ENCODE measurements at places on chromosomes 3 and 15.

DNA sequence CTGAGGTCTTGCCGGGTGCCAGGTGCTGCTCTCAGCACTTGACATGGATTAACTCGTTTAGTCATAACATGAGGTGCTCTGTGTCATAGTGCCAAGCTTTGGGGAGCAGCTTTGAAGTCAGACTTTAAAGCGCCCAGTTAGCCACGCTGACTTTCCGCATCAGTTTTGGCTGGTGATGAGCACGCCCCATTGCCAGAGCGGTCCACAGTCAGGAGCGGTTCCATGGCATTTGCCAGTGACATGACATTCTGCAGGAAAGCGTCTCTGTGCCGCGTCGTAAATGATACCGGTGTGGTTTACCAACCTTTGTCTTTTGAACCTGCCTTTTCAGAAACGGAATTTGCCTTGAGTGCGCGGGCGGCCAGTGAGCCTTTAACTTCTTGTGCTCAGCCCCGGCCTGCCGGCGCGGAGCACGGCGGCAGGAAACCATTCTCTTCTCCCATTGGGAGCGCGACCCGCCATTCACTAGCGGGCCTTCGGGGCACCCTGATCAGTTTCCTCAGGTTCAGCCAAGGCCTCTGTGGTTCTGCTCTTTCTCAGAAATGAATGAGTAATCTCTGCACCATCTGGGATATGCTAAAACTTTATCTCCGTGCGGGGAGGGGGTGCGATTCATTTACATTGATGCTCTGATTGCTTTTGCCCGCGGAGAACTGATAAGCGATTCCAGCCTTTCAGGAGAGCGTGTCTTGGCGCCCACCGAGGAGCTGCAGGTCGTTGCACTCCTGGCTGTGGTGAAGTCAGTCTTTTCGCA lies 1.7 kb upstream of the SLC2A2 start:
- no peak for DNase-seq

DNA sequence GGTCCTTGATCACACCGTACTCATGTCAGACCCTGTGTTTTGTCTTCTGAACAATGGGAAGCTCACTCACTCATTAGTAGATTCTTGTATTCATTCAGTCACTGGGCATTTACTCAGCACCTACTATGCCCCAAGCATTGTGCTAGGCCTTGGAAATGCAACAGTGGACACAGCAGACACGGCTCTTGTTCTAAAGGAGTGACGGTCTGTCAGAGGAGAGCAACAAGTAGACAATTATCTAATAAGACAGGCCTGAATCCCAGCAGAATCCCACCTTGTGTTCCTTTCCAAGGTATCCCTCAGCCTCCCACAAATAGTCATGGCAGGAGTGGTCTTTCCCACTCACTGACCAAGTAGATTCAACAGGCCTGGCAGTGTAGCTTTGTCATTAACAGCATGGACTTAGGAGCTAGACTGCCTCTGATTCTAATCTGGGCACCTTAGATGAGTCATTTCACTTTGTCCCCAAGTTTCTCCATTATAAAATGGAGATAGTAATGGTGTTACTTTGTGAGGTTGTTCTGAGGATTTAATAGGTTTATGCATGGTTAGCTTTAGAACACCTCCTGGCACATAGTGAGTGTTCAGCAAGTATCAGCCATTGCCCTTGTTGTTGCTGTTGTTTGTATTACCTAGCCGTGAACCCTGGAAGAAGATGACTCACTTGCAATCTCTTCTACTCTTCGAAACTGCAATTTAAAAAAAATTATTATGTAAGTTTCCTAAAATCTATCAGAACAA lies 69.1 kb downstream of the SSUH2 start:
- DNase-seq: no peak

- DNase-seq: no peak
Measured at GRCh38 chr15:23690450-23690852, 3.3 kb upstream of the NDN start.

- no peak for DNase-seq
Measured at GRCh38 chr15:29815000-29815710, 7.1 kb downstream of the TJP1 start.

- no peak for DNase-seq
Measured at GRCh38 chr3:19485267-19485666, 337.0 kb downstream of the KCNH8 start.

DNA sequence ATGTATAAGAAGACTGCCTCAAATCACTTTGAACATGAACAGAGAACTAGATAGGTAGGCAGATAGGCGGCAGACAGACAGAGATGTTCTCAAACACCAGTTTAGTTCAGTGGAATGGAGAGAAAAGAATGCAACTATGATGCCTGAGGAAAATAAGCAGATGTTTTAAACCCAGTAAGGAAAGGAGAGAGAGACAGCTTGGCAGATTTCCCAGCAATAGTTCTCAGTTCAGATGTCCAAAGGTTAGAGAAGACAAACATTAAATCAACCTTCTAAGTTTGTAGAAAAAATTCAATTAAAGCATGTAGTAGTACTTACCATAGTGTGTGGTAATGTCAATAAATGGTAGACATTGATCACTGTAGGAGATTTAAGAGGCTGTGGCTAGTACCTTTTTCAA lies 209.6 kb upstream of the PFN2 start:
- no peak for DNase-seq

DNA sequence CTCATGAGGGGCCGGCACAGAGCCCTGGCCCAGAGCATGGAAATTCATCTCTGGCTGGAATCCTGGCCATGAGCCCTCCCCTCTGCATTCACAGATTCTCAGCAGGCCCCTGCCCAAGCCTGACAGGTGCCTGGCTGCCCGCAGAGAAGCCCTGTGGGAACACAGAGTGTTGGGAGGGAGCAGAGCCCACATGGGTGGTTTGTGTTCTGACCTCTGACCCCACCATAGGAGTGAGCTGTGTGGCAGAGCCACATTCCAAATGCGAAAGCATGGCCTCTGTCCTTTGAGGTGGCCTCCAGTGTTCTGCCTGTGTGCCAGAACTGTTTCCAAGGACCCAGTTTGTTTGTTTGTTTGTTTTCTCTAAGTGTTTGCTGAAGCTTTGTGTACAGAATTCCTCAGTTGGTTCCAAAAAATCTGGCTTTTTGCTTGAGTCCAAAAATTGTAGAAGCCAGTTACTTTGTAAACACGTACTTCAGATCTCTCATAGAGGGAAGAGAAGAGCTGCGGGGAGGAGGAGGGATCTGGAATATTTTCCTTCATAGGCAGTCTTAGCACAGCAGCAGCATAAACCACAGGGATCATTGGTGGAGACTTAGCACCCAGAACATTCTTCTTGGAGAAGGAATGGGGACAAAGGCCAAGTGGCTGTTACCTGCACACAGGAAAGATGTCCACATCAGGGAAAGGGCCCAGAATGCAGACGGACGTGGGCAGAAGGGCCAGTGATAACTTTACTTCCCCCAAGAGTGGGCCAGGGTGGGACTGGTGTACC lies 36.0 kb downstream of the GRAMD2A start:
- no peak for DNase-seq

- DNase-seq: no peak
Measured at GRCh38 chr3:179613807-179614206, 9.2 kb downstream of the NDUFB5 start.

DNA sequence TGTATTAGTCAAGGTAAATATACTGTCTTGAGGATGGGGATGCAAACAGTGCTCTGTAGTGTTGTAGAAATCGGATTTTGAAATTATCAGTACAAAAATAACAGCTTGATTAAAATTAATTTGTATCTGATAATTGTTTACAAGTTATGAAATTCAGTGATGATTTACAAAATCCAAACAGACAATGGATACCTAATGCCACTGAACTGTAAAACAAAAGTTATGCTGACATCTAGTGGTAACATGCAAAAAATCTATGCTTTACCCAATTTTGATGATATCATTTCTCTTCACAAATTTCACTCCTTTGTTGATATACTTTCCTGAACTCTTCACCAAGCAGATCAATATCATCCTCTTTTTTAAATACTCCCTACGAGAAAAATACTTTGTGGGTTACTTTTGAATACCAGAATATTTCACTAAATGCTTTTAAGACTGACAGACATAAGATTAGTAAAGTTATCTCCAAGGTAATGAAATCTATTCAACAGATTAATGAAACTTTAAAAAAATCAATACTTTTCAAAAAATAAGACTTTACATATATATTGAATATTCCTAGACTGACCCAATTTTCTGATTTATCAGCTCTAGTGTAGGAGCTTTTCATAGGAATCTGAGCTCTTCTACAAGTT lies 36.0 kb downstream of the MNS1 start:
- DNase-seq: no peak

DNA sequence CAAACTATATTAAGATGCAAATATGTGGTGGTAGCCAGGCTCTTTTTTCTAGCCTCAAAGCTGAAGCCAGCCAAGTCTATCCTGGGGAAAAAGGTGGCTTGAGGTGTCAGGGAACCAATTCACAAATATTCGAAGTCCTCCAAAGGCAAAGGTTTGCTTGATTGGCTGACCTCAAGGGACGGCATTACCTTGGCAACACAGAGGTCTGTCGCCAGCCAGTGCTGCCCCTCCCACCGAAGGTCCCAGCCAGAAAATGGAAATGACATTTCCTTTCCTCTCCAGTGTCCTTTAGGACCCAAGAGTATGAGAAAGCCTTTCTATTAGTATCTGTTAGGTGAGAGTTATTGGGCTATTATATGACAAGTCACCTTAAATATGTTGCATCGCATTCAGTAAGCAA lies 96.0 kb upstream of the LIMD1 start:
- no peak for DNase-seq

GRCh38 chr3:191382661-191383060 lies 52.3 kb upstream of the UTS2B start:
- DNase-seq: no peak

DNA sequence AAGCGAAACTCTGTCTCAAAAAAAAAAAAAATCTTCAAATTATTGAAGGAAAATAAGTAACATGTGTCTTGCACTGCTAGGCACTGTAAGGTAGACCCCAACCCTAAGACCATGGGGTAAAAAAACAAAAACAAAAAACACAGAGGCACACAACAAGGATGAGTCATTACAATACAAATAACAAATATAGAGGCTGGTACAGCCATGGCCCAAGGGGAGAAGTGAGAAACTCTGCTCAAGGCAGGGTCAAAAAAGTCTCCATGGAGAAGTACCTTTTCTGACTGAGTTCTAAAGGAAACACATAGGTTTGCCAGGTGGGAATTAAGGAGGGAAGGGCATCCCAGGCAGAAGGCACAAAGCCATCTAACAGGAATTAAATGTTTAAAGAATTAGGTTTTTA lies 54.5 kb downstream of the TOP2B start:
- no peak for DNase-seq

DNA sequence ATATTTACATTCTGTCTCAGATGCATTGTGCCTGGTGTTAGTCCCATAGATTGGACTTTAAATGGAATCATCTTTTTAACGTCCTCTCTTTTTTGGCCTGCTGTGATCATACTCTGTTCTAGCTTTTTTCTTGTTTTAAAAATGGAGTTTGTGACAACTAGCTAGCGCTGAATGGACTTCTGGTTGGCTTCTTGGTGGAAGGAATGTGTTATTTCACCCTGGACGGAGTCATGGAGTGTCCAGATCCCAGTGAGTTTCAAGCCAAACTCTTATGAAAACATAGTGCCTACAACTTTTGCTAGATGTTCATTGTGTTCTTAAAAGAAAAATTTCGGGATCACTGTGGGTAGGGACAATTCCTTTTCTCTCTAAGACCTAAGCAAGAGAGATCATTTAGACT lies 192.6 kb downstream of the TCF12 start:
- no peak for DNase-seq

- DNase-seq: no peak
Measured at GRCh38 chr3:58206406-58207011, 4.3 kb downstream of the DNASE1L3 start.

DNA sequence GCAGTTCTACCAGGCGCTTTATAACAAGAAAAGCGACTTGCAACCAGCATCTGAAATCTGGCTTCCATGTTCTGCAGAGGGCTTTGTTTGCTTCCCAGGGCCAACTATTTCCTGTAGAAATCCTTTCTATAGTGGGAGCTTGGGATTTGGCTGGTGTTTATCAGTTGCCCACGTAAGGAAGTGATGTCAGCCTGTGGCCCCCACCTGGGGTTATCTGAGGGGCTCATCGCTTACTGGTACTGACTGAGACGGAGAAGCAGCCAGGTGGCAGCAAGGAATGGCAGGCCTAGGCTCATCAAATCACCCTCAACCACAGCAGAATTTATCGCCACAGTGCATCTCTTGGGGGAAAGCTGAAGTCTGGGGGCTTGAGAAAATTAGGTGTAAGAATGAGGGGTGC lies 14.6 kb upstream of the CCR9 start:
- DNase-seq: no peak

- DNase-seq: no peak
Measured at GRCh38 chr15:50304836-50305235, 39.3 kb upstream of the HDC start.

- no peak for DNase-seq
Measured at GRCh38 chr15:66777054-66777453, 75.0 kb downstream of the SMAD6 start.

GRCh38 chr3:18546632-18547031 lies 121.5 kb upstream of the SATB1 start:
- no peak for DNase-seq

DNA sequence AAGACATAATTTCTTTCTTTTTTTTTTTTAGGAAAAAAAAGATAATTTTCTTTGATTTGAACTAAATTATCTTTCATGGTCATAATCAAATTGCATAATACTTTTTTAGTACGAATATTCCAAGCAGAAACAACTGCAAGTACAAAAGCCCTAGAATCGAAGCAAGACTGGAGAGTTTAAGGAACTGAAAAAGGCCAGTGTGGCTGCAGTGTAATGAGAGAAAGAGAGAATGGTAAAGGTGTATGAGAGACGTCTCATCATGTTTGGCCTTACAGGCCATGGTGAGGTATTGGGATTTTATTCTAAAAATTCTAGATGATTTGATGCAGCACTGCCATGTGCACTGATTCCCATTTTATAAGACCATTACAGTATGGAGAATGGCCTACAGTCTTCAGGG lies 180.9 kb downstream of the SUCNR1 start:
- no peak for DNase-seq

DNA sequence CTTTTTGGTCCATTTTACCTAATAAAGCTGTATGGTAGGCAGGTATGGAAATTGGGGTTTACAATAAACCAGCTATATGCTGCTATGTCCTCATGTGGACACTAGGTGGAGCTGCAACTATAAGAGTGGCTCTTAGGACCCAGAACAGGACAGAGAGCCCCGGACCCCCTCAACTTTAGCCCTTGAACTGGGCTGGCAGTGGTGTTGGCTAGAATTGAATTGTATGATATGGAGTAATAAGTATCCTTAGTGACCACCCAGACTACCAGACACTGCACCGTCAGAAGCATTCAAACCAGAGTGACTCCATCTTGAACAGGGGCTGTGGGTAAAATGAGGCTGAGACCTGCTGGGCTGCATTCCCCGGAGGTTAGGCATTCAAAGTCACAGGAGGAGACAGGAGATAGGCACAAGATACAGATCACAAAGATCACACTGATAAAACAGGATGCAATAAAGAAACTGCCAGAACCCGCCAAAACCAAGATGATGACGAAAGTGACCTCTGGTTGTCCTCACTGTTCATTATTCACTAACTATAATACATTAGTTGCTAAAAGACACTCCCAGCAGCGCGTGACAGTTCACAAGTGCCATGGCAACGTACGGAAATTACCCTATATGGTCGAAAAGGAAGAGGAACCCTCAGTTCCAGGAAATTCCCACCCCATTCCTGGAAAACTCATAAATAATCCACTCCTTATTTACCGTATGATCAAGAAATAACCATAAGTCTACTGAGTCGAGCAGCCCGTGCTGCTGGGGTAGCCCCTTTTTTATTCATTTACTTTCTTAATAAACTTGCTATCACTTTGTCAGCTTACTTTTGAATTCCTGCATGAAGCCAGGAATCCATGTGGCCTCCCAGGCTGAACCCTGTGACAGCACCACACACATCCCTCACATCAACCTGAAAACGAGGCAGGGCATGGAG lies 68.7 kb upstream of the BLM start:
- peak; percentile 75 for DNase-seq
